ENCODE measurements at places on chromosomes 2 and 18.

- no peak for DNase-seq
Observed at GRCh38 chr2:74860521-74860920, 26.6 kb downstream of the HK2 start.

DNA sequence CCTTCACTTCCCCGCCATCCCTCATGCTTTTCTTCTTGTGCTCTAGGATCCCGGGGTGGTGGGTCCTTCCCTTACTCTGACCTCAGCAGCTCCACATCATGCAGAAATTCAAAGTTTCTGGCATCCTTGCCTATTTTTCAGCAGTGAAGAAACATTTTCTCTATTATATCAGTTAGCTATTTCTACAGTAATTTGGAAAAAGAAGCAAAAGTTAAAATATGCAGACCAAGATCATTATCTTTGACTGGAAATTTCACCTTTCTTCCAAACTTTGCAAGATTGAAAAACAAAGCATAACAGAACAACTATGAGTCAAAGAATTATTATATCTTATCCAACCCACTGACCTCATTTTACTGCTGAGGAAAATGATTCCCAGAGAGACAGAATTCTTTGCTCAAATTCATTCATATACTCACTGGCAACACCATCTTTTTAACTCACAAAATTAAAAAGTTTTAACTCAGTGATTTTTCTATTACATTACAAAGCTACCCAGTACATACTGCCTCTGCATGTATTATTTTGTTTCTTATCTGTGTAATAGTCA is 40.5 kb downstream of the ANTXR1 start:
- no peak for DNase-seq

DNA sequence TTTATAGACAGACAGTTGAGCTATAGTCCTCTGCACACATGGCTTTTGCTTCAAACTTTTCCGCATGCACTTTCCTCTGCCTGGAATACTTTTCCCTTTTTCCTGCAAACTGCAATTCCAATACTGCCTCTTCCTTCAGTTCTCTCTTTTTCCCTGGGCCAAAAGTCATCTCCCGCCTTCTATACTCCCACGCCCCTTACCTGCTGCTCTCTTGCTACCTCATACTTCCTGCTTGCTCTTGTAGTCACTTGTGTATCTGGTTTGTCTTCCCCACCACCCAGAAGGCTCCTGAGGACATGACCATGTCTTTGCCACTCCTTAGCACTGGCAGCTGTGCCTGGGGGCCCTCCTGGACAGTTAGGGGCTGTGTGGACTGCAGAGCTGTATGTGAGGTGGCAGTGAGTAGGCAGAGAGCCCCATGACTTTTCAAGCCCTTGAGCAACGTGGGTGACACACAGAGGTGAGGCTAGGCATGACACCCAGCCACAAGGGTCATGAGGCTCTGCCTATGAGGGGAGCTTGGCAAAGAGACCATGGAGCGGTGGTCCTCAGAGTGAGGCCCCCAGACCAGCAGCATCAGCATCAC is 23.2 kb downstream of the SPEG start:
- DNase-seq: peak; percentile 45

DNA sequence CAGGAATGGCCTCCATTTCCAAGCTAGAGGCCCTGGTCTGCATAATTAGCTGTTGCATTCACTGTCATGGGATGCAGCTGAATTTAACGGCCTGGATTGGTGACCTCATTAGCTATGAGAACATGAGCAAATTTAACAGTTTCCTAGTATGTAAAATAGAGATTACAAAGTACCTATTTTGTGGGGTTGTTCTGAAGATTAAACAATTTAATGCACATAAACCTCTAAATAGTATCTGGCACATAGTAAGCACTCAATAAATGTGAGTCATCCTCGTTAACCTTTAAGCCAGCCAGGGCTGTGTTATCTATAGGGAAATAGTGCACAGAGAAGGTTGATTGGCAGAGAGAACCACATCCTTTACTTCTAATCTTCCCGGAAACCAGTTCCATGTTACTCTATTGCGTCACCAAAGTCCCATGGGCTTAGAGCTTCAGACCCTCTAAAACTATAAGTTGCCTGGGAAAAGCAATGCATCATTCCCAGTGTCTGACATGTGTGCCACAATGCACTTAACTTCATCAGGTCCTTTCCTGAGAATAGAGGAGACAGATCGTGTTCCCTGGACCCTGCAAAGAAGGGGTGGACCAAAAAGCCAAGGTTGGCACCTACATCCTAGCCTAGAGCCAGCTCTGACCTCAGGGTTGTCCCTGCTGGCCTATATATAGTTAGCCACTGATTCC is 196.5 kb downstream of the LNPK start:
- peak; percentile 24 for DNase-seq

DNA sequence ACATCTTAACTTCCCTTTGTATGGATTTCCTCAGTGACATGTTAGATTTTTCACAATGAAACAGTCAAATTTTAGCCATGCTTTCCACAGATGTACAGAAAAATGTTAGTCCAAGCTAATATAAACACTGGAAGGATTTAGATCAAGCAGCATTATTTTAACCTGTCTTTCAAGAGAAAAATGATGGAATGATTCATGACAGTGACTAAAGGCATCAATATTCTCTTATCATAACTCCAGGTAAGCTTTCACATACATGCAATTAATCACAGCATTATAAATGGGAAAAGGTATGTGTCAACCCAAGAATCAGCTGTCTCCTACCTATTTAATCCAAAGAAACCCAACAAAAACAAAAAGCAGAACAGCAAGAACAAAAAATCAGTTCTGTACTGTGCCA is 92.7 kb downstream of the NCKAP5 start:
- DNase-seq: no peak

DNA sequence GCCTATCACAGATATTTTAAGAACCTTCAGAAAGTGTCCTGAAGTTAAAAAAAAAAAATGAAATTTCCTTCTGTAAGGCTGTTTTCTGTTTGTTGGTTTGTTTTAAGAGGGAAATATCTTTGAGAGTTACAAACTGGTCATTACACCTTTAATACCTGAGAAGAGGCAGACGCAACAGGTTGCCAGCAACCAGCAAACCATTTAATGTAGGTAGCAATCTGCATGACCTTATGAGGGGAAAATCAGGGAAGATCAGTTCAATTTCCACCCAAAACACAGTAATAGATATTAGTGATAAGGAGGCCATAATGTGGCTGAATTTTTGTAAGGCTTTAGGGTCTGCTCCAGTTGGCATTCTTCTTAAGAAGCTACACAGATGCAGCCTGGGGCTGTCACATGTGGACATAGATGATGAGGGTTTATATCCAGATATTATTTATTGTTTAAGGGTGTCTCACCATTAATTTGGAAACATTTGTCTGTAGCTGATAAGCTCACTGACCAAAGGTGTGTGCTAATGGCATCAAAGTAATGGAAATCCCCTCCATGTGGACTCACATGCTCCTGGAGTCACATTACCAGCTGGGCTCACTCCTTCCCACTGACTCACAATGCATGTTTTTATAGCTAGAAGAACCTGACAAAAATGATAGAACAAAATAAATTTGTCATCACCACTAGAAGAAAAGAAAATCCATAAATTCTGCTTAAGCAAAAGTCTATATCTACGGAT is 83.5 kb upstream of the DTNA start:
- DNase-seq: no peak

GRCh38 chr2:23519334-23519651 is 134.3 kb downstream of the KLHL29 start:
- no peak for DNase-seq

GRCh38 chr2:186328838-186329237 is 157.2 kb upstream of the ZC3H15 start:
- DNase-seq: no peak

- no peak for DNase-seq
Observed at GRCh38 chr2:143939626-143940330, 580.1 kb downstream of the ZEB2 start.

GRCh38 chr2:140680862-140681261 is 1450.0 kb downstream of the LRP1B start:
- DNase-seq: no peak

GRCh38 chr18:78192054-78192453 is 787.6 kb upstream of the SALL3 start:
- DNase-seq: no peak

GRCh38 chr2:219027511-219028055 is 13.7 kb downstream of the CFAP65 start:
- no peak for DNase-seq

DNA sequence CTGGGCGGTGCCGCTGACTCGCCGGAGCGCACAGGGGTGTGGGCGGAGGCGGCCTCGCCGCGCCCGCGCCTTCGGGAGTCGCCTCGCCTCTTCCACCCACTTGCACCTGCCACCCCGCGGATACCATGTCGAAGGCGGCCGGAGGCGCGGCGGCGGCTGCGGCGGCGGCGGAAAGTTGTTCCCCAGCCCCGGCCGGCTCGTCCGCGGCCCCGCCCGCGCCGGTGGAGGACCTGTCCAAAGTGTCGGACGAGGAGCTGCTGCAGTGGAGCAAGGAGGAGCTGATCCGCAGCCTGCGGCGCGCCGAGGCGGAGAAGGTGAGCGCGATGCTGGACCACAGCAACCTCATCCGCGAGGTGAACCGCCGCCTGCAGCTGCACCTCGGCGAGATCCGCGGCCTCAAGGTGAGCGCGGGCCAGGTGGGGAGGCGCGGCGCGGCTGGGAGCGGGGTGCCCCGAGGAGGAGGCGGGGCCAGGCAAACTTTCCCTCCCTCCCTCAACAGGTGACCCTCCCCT is 766 bp downstream of the CCDC85A start:
- no peak for DNase-seq

DNA sequence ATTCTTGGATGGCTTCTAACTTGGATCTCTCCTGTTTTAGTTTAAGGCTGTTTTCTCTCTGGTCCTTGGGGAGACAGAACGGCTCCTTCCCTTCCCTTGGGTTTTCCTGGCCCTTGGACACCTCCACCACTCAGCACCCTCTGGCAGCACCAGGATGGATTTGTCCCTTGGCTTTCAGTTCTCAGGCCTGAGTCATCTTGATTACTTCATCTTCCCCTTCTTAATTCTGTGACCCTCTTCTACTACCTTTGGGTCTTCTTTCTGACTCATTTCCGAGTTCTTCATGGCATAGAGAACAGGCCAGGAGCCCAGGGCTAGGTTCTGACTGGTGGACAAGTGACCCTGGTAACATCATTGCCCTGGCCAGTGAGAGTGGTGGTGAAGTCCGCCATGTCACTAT is 14.9 kb downstream of the IGFBP2 start:
- DNase-seq: no peak

DNA sequence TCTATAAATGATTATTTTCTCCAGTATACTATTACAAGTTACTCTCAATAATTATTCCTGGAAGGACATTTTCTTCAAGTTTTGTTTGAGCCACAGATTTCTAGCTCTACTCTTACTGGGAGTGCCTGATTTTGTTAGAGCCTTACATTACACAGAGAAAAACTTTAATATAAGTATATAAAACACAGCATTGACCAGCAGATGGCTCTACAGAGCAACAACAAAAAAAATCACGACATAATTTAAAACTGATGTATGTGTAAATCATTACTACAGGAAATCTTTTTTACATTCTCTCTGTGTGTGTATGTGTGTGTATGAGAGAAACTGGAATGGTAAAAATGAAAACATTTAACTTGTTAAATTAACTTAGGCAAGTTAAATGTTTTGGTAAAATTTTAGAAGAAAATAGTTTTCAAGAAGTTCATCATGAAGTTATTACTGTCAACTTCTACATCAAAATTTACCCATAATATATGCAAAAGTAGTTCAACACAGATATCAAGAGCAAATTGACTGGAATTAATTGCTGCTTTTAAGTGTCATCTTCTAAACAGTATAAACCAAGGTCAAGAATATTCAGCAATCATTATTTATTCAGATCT is 103.3 kb downstream of the MDH1 start:
- DNase-seq: peak; percentile 5

DNA sequence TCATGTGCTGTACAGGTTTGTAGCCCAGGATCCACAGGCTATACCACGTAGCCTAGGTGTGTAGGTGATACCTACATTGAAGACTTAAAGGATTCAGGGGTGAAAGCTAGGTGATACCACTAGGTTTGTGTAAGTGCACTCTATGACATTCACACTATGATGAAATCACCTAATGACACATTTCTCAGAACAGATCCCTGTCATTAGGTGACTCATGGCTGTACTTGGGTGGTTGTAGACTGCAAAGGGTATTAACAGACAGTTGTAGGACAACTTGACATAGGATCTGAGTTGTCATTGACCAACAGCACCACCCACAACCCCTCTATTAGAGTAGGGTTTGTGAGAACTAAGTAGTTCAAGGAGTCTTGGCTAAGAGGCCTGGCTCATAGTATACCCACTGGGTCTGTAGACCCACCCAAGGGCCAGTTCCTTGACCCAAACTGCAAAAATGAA is 27.7 kb upstream of the SMCHD1 start:
- DNase-seq: no peak

- DNase-seq: peak; percentile 59
Observed at GRCh38 chr18:24271381-24272228, 126.0 kb downstream of the OSBPL1A start.

DNA sequence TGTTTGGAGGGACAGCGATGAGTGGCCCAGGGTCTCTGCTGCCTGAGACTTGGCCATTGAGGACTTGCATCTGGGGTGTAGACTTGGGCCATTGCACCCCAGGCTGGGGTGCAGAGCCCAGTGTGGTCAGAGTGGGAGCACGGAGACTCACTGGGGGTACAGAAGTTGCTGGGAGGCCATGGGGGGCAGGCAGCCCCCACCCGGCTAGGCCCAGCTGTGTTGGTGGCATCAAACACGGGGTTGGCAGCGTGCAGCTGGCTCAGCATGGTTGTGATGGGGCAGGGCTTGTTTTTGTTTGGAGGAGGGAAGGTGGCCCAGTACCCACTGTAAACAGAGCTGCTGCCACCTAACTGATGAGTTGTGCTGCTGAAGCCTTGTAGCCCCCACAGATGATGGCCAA is 42.1 kb downstream of the GLI2 start:
- no peak for DNase-seq

DNA sequence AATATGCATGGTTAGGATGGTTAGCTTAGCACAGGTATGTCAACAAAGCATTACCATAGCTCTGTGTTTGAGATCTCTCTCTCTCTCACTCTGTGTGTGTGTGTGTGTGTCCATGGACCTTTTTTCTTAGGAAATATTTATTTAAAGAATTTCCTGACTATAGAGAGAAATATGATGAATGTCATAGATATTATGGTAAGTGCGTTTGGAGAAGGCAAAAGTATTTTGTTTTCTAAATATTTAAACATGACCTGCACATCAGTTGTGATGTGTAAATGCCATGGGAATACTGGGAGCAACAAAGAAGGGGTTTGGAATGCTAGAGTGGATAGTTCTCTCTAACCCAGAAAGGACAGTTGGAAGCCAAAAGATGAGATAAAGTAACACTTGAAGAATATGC is 3.9 kb upstream of the TMEM178A start:
- DNase-seq: no peak

- no peak for DNase-seq
Observed at GRCh38 chr18:10705786-10706185, 180.0 kb downstream of the NAPG start.

DNA sequence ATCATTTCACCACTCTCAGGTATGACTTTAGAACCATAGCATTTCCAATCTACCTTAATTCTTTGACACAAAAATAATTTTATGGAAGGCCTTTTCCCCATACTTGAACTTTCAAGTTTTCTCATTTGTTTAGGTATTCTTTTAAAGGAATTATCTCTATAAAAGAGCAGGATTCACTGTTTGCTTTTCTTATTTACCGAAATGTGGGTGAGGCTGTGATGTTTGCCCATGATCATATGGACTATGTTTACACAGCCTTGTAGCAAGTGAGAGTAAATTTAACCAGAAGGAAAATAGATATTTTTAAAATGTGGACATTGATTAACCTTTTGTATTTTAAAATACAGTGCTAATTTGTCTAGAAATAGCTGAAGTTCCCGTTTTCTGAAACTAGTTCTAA is 26.3 kb downstream of the CAB39 start:
- DNase-seq: no peak

- DNase-seq: peak; percentile 33
Observed at GRCh38 chr2:99662761-99663341, 173.0 kb upstream of the REV1 start.
